Stimulated activated CD8-positive, alpha-beta memory T cell treated with anti-CD3 and anti-CD28 coated beads, Interleukin-15, amount 100 ng/mL, for 4 hours (primary cell): ENCODE measurements at places on chromosomes 6 and 20.

GRCh38 chr6:5536644-5537043 lies 275.3 kb downstream of the FARS2 start:
- DNase-seq: no peak

DNA sequence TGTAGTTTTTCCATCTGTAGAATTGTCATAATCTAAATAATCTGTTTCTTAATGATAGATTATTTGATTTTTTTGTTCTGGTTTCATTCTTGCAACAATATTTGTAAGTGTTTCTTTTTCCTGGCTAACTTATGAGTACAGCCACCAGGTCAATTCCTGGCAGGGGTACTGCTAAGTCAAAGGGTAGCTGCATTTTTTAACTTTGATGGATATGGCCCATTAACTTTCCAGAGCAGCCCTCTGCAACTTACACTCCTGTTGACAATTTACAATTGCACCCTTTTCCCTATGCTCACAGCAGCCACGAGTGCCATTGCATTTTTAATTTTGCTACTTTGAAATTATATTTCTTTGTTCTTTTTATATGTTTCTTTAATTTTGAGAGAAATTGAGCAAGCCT lies 209.3 kb upstream of the CST7 start:
- no peak for DNase-seq

DNA sequence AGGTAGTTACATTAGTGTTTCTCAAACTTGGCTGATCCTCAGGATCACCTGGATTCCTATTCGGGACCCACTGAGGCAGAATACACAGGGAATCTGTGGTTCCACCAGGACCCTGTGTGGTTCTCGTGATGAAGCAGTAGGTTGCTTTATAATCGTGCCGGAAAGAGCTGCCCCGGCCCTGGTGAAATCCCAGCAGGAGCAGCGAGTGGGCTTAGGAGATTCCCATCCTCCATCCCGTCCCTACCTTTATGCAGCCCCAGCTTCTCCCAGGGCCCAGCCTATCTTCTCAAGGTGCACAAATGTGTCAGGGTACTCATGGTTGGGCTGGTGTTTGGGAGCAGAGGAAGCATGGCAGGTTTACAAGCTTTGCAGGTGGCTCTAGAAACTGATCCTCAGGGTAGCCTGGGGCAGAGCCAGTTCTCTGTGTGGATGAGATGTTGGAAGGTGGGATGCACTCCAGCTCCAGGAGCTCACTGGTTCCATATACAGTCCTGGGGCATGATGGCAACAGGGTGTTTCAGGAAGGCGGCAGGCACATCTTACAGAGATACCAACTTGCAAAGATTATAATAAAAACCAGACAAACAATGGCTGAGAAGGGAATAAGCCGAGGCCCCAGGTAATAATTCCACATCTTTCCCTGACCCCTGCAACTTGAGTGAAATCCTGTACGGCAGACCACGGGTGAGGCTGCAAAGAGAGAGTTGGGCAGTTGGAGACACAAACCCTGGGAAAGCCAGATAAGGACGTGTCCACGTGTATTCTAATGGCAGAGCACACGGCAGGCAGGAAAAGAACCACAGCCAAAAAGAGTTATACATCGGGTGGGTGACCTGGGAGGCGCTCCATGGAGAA lies 5.9 kb downstream of the SLC22A1 start:
- DNase-seq: no peak

DNA sequence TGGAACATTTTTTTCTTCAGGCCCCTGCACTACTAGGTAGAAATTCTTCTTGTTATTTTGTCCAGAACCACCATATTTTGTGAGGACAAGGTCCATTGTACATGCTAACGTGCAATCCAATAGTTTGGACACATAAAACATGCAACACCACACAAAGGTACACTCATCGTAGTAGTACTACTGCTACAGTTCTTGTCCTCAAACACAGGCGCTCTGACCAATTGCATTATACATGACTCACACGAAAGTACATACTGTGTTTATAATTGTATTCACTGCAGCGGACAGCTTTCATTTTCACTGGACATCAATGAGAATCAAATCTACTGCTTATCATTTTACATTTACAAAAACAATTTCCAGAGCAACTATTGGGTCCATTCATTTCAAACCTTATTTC lies 15.3 kb upstream of the SMLR1 start:
- DNase-seq: no peak

GRCh38 chr6:25279748-25280343 lies 672 bp downstream of the CARMIL1 start:
- no peak for DNase-seq

DNA sequence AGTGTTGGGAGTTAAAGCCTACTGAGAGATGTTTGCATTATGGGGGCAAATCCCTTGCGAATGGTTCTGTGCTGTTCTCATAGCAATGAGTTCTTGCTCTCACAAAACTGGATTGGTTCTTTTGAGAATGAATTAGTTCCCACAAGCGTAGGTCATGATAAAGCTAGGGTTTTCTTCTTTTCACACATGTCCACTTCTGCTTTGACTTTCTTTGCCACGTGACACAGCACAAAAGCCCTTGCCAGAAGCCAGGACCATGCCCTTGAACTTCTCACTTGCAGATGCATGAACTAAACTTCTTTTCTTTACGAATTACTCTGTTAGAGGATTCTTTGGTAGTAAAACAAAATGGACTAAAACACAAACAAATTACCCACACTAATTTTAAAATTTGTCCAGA lies 922.8 kb downstream of the EPHA7 start:
- DNase-seq: no peak

DNA sequence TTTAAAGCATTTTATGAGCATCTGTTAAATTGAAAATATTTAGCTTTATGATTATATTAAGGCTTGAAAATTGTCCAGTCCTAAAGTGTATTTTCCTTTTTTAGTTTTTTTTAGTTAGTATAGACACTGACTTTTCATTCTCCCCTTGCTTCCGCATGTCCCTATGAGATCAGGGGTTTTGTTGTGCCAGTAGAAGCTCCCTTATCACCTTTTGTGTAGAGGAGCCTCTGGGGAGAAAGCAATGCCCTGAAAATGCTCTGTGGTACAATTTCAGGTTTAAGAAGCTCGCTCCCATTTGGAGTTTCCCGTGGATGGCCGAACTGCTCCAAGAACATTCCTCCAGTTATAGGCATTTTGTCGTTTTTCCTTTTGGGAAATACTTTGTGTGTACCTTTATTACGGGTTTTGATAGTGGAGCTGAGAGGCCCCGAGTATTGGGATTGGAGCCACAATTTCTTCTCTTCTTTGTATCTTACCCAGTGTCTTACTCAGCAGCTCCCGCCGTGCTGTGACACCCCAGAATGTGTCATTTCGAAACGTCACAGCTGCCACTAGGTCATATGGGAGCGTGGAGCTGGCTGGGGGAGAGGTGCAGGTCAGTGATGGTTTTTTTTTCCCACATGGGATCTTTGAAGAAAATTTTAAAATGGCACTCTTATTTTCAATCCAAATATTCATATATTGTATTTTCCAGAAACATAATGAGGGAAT lies 49.9 kb downstream of the RPRD1B start:
- DNase-seq: no peak

DNA sequence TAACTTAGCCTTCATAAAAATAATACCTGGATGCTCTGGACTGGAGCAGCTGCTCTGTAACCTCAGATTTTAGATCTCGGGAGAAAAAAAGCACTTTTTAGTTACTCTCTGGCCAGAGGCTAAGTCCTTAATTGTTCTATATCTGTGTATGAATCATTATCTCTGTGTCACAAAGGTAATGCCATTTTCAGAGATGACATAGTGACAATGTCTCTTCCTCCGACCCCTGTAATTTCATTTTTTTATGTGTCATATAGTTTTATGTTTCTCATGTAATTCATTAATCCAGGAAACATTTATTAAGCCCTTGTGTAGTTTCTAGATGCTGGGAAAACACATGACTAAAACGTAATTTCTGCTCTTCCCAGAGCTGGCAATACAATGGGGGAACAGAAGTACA lies 55.6 kb downstream of the SENP6 start:
- DNase-seq: no peak

- DNase-seq: no peak
Observed at GRCh38 chr20:2295286-2295685, 515 bp upstream of the TGM3 start.

- DNase-seq: no peak
Observed at GRCh38 chr6:23980965-23981364, 145.1 kb upstream of the NRSN1 start.

- DNase-seq: no peak
Observed at GRCh38 chr20:46308258-46309157, at the start of gene CDH22. TSS of gene CDH22 (minus strand) at chr20:46308498. CDS start at chr20:46251294, 57,204 bp downstream.

GRCh38 chr6:26088344-26088743 lies 1.1 kb downstream of the HFE start:
- no peak for DNase-seq

- DNase-seq: no peak
Observed at GRCh38 chr6:31541059-31541657, 645 bp downstream of the DDX39B start.

DNA sequence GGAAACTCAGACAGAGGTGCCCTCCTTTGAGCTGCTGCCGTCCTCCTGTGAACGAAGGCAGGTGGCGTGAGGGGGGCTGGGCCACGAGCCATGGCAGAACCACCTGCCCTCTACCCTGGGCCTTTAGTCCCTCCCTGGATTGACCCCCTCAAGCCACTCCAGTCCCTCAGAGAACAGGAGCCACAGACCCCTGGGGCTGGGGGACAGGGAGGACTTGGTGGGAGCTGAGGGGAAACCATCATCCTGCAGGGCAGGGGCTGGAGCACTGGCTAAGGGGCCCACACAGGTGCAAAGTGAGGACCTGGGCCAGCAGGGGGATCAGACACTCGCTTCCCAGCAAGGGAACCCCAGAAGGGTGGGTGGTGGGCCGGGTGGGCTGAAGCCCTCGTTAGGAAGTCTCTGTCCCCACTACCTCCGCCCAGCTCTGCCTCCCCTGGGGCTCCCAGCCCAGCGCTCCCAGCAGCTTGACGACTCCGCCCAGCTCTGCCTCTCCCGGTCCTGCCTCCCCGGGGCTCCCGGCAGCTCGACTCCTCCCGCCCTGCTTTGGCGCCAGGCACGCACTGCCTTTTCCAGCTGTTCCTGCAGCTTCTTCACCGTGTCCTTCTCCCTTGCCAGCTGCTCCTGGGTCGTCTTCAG lies 44.4 kb downstream of the DSTN start:
- DNase-seq: no peak

DNA sequence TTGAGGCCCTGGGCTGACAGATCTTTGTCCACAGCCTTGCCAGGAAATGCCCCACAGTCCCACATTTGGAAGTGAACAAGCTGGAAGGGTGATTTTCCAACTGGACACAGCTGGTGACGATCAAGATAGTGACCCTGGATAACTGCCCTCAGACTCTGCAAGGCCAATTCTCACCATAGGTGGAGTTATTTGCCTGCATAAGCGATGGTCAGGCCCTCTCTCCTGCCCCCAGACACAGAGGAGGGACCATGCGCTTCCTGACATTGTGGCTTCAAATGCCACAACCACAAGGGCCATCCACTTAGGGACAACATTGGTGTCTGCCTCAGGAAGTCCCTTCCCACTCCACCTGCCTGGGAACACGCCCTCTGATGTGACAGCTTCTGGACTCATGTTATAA lies 96.0 kb downstream of the JPH2 start:
- DNase-seq: no peak

DNA sequence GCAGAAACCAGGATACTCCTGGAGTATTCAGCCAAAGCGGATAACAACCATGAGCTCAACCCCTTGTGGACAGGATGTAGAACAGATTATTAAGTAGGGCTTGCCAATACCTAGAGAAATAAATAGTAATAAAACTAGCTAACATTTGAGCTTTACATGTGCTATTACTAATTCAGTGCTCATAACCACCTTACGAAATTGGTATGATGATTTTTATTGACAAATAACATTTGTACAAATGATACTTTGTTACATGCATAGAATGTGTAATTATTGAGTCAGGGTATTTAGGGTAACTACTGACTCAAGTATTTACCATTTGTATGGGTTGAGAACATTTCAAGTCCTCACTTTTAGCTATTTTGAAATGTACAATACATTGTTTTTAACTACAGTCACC lies 287.9 kb downstream of the CDC5L start:
- DNase-seq: no peak

DNA sequence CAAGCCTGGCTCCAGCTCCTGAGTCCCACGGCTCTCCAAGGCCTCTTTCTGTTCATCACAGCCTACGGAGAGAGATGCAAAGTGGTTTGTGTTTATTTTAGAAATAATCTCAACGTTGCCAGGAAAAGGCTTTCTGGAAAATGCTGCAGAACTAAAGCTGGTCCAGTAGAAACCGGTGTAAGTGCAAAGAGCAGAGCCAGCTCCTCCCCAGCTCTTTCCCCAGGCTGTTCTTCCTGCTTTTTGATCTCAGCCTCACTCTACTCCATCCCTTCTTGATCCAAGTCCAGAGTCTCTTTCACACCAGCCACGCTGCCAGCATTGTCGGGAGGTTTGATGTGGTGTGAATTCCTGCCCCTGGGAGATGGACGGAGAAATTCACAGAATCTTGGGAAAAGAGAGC lies 69.8 kb downstream of the TMEM170B start:
- DNase-seq: no peak

GRCh38 chr6:27806981-27807440 lies 105.2 kb downstream of the OR2B2 start:
- DNase-seq: no peak

DNA sequence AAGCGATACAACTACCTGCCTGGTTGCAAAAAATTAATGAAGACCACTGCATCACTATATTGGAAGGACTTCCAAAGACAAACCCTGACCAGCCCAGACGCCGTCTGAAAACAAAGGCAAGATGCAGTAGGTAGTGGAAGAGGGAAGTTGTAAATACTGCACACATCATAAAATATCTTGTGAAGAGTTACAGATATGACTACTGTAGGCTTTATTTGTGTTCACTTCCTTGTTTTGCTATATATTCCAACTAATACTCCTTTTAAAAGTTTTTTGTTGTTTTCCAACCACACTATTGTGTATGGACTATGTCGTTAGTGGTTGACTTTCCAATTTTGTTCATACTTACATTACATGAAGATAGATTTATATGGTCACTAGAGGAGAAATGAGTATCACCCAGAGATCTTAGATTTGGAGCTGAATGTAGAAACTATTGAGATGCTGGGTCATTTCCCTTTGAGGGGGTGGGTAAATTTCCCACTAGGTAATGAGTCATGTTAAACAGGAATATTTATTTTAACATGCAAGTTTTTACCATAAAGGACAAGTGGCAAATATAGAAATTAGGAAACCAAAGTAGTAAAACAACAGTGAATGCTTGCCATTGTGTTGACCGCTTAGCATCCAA lies 16.6 kb upstream of the TXLNB start:
- DNase-seq: no peak

GRCh38 chr6:158630938-158631616 lies 13.5 kb downstream of the DYNLT1 start:
- DNase-seq: no peak

DNA sequence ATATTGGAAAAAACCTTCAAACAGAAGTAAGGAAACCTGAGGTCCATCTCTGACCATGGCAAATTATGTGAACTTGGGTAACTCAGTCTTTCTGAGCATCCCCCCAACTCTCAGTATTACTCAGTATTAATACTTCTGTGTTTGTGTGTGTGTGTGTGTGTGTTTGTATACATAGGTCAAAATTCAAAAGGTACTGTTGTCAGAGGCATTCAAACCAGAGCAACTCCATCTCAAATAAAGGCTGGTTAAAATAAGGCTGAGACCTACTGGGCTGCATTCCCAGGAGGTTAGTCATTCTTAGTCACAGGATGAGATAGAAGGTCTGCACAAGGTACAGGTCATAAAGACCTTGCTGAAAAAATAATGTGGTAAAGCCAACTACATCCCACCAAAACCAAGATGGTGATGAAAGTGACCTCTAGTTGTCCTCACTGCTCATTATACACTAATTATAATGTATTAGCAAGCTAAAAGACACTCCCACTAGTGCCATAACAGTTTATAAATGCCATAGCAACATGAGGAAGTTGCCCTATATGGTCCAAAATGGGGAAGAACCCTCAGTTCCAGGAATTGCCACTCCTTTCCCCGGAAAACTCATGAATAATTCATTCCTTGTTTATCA lies 33.3 kb upstream of the SLC22A16 start:
- DNase-seq: no peak
